ENCODE measurements at places on chromosomes 7 and 10. TPM values are rescaled to one million over a fixed set of nuclear protein-coding genes. Genes with fewer than 3 reads are reported as not detected.

GRCh38 chr7:81333004-81333403 is 414.2 kb upstream of the SEMA3C start:
- no peak for DNase-seq

GRCh38 chr7:131110297-131111080 is 217.2 kb upstream of the MKLN1 start:
- no peak for DNase-seq

DNA sequence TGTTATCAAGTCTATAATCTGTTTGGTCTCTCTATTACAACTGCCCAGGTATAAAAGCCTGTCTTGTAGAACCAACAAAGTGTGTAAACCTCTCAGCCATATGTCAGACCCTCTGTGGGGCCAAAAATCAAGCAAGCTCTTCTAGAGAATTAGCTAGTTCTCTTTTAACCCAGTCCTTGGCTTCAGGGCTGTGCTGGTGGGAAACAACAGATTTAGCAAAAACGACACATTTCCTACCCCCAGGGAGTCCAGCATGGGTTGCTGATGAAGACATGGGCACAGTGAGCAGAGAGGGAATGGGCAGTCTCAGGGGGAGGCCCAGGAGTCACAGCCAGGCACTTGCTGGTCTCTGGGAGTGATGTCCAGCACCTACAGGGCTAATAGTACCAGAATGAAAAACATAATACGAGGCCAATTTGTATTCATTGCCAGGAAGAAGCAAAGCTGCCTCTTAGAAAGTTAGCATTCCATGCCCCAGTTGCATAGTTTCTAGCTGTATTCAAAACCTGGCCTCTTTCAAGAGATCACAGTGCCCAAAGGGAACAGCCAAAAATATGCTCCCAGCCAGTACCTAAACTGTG is 80.1 kb downstream of the FRMD4A start:
- no peak for DNase-seq

VAX1 gene
- not detected for total RNA-seq

PPP1R9A gene
- 41.9 TPM for total RNA-seq

DNA sequence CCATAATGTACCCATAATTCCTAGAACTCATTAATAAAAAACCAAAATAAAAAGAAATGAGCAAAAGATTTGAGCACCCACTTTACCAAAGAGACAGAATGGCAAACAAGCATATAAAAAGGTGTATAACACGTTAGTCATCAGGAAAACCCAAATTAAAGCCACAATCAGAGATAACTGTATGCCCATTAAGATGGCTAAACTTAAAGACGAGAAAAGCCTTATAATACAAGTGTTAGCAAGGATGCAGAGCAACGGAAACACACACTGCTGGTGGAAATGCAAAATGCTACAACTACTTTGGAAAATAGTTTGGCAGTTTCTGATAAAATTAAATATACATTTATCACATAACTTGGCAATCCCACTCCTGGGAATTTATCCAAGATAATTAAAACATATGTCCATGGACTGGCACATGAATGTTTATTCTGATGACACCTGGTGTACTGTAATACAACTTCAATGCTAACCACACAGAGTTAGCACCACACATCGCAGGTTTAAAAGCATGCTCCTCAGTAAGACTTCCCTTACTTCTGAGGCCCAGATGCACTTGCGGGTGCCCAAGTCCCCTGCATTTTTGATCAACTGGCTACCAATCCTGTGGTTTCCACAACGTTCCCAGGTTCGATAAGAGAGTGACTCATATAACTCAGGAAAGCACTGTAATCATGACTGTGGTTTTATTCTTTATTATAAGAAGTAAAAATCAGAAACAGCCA is 158.6 kb downstream of the SNX13 start:
- no peak for DNase-seq

DNA sequence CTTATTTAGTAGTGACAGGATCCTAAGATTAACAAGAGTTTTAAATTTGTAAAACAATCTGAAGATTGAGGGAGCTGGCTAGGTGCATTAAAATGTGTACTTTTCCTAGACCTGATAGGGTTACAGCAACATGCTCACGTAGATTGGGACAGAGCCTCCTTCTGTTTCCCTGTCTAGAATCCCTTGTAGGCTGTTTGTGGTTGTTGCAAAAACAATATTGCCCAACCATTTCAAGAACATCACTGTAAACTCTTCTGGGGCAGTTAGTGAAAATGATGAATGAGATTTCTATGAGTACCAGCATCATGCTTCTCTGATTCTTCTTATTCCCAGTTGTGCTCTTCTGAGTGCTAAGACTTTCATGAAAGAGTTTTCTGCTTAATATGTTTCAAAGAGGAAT is 14.7 kb upstream of the CPED1 start:
- no peak for DNase-seq

FAM171A1 gene
- 5.9 TPM for total RNA-seq

GRCh38 chr10:35838054-35838453 is 196.0 kb upstream of the FZD8 start:
- DNase-seq: no peak

- no peak for DNase-seq
These were observed 149.8 kb downstream of the DGKI start for GRCh38 chr7:137696988-137697387.

CHCHD1 gene
- 21.8 TPM for total RNA-seq

CYP3A7 gene
- not detected for total RNA-seq

- no peak for DNase-seq
These were observed 15.9 kb upstream of the FAM171A1 start for GRCh38 chr10:15387021-15387420.

GRCh38 chr7:12403287-12404181 is at the start of gene VWDE:
VWDE (minus strand) TSS chr7:12403865; CDS start chr7:12403716, 149 bp downstream.
- DNase-seq: no peak

- no peak for DNase-seq
These were observed 279.2 kb downstream of the CACNA2D1 start for GRCh38 chr7:82164410-82164809.

SPDYE11 gene
- not detected for total RNA-seq

SORBS1 gene
- total RNA-seq: 1,177 TPM

PRPS1L1 gene
- not detected for total RNA-seq

DNA sequence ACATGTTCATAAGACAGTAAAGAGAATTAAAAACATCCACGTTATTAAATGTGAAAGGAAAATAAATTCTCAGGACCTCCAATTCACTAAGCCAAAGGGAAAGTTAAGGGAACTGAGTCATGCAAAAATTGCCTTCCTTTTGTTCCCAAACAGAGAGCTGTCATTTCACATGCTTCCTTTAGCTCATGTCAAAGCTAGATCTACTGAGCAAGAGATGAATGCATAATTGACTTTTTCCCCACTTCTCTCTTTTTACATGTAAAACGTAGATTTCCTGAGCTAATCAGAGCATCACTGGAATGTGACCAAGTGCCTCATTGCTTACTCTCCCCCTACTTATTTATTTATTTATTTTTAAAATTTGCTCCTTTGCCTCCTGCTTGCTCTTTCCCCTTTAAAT is 129.1 kb upstream of the AMPH start:
- no peak for DNase-seq

NPSR1 gene
- total RNA-seq: not detected

HYAL4 gene
- not detected for total RNA-seq

EBF3 gene
- total RNA-seq: 4.3 TPM

ECHDC3 gene
- 56.6 TPM for total RNA-seq

HOXA6 gene
- not detected for total RNA-seq

GRCh38 chr10:88848499-88848898 is 3.1 kb downstream of the ANKRD22 start:
- DNase-seq: no peak

GNG11 gene
- 12.4 TPM for total RNA-seq

- DNase-seq: no peak
These were observed 108.7 kb upstream of the DPP6 start for GRCh38 chr7:153943457-153943856.

- DNase-seq: no peak
These were observed 303.2 kb upstream of the GHITM start for GRCh38 chr10:83835945-83836745.

GRCh38 chr10:131769571-131770410 is 131.0 kb upstream of the PPP2R2D start:
- no peak for DNase-seq

- DNase-seq: no peak
These were observed 520.2 kb downstream of the DNAJB6 start for GRCh38 chr7:157856873-157857577.

DNA sequence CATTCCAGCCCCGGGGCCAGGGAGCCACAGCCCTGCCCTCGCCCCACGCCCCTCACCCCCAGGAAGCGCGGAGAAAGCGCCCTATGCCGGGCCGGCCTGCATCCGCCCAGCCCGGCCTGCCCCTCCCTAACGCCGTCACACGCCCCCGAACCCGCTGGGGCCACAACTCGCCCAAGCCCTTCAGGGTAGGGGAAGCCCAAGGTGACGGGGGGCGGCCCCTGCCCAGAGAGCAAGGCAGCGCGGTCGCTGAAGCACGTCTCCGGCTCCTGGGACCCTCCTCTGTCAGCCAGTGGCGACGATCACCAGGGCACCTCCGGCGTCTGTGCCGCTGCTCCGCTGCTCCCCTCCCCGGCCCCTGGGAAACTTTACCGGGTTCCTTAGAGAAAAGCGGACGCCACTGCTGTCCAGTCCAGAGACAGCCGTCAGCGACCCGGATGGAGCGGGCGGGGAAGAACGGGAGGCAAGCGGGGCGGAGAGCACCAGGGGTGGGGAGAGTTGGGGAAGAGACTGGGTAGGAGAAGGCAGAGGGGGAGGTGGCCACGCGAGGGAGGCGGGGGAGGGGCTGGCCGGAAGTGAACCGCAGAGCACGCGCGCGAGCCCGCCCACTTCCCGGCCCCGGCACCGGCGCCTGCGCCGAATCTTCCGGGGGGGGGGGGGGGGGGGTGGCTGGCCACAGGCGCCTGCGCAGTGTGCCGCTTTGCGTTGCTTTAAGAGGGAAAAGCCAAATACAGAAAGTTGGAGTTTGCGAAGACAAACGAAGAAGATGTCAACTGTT is at the start of gene HERC4:
HERC4 (minus strand) TSS at position 509 of the 775 bp plus-strand sequence. CDS start 2,175 bp downstream, outside the sequence.
- DNase-seq: peak; percentile 96

GRCh38 chr7:55449992-55450535 is 84.9 kb downstream of the LANCL2 start:
- DNase-seq: no peak

DNA sequence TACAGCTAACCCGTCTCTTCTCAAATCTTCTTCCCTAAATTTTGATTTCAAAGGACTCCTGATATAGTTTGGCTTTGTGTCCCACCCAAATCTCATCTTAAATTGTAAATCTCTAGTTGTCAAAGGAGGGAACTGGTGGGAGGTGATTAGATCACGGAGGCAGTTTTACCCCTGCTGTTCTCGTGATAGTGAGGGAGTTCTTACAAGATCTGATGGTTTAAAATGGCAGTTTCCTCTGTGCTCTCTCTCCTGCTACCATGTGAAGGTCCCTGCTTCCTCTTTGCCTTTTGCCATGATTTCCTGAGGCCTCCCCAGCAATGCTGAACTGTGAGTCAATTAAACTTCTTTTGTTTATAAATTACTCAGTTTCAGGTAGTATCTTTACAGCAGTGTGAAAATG is 269.3 kb downstream of the POLR1F start:
- DNase-seq: no peak

DNA sequence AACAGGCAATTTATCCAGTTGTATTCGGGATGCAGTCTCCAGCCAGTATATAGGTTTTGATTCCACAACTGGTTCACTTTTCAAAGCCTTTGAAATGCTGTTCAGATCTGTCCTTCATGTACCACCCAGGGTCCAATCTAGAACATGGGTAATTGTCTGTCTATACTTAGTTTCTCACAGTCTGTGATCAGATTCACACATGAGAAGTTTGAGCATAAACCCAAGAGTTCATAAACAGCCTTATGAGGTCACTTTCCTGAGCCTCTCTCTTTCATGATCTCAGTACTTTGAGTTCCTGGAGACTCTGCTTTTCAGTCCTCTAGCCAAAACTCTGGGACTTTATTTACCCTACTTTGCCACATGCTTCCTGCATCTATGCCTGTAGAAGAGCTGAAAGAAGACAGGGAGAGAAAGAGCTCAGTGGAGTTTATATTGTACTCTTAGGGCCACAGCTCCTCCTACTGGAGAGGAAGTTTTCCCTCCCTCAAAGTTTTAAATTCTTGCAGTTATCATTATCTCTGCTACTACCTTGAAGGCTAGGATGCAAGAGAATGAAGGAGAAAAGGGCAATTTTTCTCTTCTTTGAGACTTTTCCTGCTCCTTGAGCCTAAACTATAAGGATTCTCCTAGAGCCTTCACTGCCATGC is 172.0 kb downstream of the ZEB1 start:
- no peak for DNase-seq

RSPH10B2 gene
- total RNA-seq: not detected

GRCh38 chr10:1358860-1359625 is 302.9 kb downstream of the WDR37 start:
- no peak for DNase-seq

SGCE gene
- total RNA-seq: 19.0 TPM

DNA sequence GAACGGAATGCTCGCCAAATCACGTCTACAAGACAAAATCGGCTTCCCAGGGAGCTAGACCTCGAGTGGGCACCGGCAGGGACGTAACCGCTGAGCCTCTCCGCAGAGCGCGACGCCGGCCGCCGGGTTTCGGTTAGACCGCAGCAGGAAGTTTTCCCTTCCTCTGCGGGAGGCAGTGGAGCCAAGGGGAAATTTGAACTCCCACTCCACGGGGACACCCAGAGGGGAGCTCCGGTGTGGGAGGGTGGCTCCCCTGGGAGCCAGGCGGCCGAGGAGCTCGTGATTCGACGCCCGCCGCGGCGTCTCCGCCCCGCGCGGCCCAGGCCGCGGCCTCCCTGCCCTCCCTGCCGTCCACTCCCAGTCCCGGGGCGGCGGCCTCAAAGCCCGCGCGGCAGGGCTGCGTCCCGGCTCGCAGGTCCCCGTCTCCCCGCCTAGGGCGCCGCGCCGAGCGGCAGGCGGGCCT is 426 bp downstream of the SYPL1 start:
- peak; percentile 74 for DNase-seq

DNA sequence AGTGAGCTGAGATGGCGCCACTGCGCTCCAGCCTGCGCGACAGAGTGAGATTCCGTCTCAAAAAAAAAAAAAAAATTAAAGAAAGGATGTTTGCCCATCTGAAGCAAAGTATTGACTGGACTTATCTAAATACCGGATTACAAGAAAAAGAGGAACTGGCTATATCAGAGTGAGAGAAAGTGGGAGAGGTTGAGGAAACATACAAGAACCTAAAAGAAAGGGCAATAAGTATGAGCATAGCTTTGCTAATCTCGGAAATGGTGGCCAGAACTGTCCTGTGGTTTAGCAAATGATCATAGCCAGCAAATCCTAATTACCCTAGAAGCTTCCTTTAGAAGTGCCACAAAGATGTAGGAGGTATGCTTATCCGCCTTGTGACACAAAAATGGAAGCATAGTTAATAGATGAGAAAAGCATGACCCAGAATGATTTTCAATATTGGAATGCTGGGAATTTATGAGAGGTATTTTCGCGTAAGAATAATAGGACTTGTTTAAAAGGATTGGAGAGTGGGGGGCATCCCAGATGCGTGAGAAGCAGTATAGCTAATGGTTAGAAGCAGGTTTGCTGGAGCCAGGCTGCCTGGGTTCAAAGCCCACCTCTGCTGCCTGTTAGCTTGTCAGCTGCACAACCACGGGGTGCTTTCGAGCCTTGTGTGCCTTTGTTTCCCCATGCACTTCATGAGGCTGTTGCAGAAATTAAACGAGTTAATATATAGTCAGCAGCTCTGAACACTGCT is 1.2 kb upstream of the GTPBP4 start:
- no peak for DNase-seq

- no peak for DNase-seq
These were observed 43.9 kb upstream of the EEPD1 start for GRCh38 chr7:36109013-36109627.

All from heart right ventricle (tissue), 16 donors.